ENCODE measurements at places on chromosomes 16 and 17. TPM values are rescaled to one million over a fixed set of nuclear protein-coding genes. Genes with fewer than 3 reads are reported as not detected.

GRCh38 chr16:48559462-48560211 lies 50.3 kb downstream of the N4BP1 start:
- DNase-seq: no peak

- no peak for DNase-seq
Measured at GRCh38 chr16:66175636-66176035, 190.9 kb upstream of the CDH5 start.

- DNase-seq: no peak
Measured at GRCh38 chr16:12513076-12513790, 290.5 kb downstream of the CPPED1 start.

DNA sequence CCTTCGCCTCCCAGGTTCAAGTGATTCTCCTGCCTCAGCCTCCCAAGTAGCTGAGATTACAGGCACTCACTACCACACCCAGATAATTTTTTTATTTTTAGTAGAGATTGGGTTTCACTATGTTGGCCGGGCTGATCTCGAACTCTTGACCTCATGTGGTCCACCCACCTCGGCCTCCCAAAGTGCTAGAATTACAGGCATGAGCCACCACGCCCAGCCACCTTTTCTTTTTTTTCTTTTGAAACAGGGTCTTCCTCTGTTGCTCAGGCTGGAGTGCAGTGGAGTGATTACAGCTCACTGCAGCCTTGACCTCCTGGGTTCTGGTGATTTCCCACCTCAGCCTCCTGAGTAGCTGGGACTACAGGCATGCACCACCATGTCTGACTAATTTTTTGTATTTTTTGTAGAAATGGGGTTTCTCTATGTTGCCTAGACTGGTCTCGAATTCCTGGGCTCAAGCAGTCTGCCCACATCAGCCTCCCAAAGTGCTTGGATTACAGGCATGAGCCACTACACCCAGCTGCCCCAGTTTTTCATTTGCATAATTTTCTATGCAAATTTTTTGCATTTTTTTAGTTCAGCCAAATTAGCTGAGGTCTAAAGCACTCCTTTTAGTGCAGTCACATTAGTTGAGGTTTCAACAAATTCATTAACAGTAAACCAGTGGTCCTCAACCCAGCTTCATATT lies 11.3 kb downstream of the WWP2 start:
- DNase-seq: no peak

- DNase-seq: no peak
Measured at GRCh38 chr17:54937426-54937825, 31.0 kb downstream of the COX11 start.

GRCh38 chr17:68343976-68344375 lies 52.7 kb downstream of the ARSG start:
- DNase-seq: no peak

HCRT gene
- total RNA-seq: not detected

TMIGD1 gene
- not detected for total RNA-seq
